MM.1S (cell line): ENCODE measurements at places on chromosomes 6 and 20.

GRCh38 chr6:21856844-21857243 is 263.3 kb downstream of the SOX4 start:
- H3K27ac ChIP-seq, result no peak overlapping the region
- DNase-seq, result no peak
- no peaks in the 10 kb centered on the region for H3K27me3 ChIP-seq
- no peaks in the 10 kb centered on the region for H3K36me3 ChIP-seq

- H3K27ac ChIP-seq, result no peak overlapping the region
- H3K27me3 ChIP-seq, result no peaks in the 10 kb centered on the region
- H3K4me1 ChIP-seq, result no peaks in the 10 kb centered on the region
These were observed 8.4 kb downstream of the SF3B5 start for GRCh38 chr6:144086959-144087358.

GRCh38 chr20:19817017-19817416 is 59.0 kb downstream of the RIN2 start:
- no peaks in the 10 kb centered on the region for H3K27me3 ChIP-seq
- H3K4me1 ChIP-seq, result peaks cover 61% of the 10 kb centered on the region
- H3K36me3 ChIP-seq, result no peaks in the 10 kb centered on the region
- DNase-seq, result no peak
- no peak overlapping the region for H3K27ac ChIP-seq

GRCh38 chr6:74451953-74452352 is 753.9 kb downstream of the COL12A1 start:
- no peaks in the 10 kb centered on the region for H3K27me3 ChIP-seq
- H3K36me3 ChIP-seq, result no peaks in the 10 kb centered on the region
- no peaks in the 10 kb centered on the region for H3K4me1 ChIP-seq
- H3K4me3 ChIP-seq, result no peak overlapping the region
- no peak for DNase-seq
